ENCODE measurements at places on chromosomes 3 and 15.

- DNase-seq, result no peak
These were observed 66.8 kb upstream of the C2CD4B start for GRCh38 chr15:62231856-62232255.

- DNase-seq, result peak; percentile 77
These were observed 506 bp upstream of the ATP1B3 start for GRCh38 chr3:141875893-141876380.

DNA sequence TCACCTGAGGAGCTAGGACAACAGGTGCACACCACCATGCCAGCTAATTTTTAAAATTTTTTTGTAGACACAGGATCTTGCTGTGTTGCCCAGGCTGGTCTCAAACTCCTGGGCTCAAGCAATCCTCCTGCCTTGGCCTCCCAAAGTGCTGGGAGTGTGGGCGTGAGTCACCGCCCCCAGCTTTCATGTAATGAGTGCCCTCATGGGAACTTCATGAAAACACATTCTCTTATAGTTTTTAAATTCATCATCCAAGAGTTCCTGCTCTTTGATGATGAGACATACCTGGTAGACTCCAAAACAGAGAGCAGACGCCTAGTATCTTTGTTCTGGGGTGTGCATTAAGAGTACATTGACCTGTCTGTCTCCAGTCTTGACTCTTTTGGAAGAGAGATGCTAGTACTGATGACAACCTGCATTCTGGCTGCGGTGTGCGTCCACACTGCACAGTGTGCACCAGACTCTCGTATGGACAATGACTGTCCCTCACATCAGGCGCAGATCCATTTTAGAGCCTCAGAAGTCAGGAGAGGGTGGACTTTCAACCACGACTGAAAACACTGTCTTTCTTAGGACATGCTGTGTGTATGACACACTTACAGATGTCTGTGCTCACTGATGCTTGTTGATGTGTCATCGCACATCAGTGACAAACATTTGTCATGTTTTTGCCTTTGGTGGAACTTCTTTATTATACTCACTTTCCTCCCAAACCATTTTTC is 2.0 kb downstream of the NRROS start:
- peak; percentile 47 for DNase-seq

DNA sequence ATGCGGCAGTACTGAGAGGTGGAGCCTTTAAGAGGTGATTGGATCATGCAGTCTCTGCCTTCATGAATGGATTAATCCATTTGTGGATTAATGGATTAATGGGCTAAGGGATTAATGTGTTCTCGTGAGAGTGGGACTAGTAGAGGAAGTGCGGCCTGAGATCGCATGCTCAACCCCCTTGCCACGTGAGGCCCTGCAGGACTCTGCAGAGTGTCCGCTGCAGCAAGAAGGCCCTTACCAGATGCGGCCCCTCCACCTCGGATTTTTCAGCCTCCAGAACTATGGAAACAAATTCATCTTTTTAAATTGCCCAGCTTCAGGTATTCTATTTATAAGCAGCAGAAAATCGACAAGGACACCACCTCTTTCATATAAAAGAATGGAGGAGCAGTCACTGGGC is 148.8 kb downstream of the TPRA1 start:
- no peak for DNase-seq

DNA sequence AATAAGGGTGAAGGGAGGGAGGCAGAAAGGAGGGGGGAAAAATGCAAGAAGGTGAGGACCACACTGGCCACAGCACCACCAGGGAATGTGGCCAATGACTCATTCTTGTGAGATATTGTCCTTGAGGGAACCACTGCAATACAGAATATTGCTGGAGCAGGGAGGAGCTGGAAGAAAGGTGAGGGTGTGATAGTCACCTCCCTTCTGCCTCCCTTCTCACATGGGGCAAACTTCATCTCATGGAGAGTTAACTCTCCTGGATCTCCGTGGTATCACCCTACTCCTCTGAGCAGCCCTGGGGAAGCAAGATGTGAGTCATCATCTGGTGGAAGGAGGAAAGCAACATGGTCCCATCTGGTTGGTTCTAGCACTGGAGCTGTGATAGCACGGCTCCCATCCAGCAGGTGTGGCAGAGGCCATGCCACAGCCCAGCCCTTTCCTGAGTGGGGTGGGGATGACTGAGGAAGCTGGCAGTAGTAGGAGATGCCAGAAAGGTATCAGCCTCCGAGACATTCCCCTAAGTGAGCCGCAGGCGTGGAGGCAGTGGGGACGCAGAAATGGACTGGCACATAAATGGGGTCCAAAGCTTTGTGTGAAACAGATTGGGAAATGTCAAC is 115.9 kb upstream of the LPP start:
- no peak for DNase-seq

DNA sequence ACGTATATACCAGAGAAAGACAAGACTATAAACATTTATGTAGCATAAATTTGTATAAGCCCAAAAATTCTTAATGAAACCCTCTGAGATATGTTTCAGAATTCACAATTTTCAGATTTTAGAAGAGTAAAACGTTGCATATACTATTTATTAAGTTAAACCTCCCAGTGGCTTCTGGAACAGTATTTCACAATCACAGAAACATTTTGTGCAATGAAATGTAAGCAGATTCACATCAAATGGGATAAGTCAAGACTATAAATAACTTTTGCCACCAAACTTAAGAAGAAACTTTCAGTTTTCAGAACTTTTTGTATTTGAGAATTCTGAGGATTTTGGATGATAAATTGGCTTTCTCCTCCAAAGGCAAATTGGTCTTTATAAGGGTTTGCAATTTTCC is 9.2 kb downstream of the SLTM start:
- DNase-seq, result no peak

GRCh38 chr3:159879598-159879997 is 109.0 kb upstream of the IL12A start:
- DNase-seq, result no peak

DNA sequence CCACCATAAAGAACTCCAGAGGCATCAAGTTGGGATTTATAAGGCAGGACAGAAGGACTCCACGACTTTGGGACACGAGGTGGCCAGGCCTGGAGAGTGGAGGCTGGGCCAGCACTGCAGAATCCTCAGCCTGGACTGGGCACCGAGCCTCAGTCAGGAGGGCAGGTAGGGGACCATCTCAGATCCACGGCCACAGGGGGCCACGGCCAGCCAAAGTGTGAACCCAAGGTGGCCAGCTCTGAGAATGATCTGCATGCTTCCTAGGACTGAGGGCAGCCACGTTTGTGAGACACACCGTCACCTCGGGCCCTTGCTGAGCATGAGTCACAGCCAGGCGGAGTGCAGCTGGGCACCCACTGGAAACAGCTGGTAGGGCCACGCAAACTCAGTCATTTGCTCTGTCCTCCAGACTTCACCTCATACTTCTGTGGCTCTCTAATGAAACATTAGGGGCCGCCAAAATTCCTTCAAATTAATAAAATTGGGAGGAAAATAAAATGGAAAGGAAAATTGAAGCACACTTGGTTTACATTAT is 65.8 kb downstream of the CTNNB1 start:
- no peak for DNase-seq

DNA sequence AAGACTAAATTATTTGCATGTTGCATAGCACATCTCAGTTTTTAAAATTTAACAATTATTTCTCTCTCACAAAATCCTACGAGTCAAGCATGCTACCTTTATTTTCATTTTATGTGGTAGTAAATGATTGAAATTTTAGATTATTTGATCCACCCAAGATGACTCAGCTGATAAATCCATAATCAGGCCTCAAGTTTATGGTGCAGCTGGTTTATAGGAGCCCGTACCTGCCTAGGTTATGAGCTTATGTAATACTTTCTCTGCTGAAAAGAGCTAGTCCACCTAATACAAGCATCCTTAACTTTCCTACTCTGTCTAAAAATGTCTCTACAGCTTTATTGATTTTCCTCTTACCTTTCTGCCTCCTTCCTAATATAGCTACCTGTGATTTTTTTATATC is 41.2 kb downstream of the SLC2A2 start:
- no peak for DNase-seq

DNA sequence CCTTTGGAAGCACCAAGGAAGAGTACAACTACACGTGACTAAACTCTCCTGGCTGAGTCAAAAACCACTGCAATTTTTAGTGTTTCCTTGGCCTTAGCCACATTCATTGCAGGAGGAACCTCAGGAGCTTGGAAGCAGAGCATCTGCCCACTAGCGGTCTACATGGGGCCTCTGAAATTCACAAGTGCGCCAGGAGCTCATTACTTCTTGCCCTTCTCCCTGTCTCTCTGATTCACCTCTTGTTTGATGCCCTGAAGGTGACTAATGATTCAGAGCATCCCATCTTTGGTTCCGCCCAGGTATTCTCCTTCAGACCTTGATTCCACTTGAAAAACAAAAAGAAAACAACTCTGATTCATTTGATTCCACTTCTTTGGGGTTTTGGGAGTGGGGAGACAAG is 201.1 kb upstream of the LPP start:
- no peak for DNase-seq

All from T-helper 2 cell (primary cell).